ENCODE measurements at places on chromosomes 1 and 21.

DNA sequence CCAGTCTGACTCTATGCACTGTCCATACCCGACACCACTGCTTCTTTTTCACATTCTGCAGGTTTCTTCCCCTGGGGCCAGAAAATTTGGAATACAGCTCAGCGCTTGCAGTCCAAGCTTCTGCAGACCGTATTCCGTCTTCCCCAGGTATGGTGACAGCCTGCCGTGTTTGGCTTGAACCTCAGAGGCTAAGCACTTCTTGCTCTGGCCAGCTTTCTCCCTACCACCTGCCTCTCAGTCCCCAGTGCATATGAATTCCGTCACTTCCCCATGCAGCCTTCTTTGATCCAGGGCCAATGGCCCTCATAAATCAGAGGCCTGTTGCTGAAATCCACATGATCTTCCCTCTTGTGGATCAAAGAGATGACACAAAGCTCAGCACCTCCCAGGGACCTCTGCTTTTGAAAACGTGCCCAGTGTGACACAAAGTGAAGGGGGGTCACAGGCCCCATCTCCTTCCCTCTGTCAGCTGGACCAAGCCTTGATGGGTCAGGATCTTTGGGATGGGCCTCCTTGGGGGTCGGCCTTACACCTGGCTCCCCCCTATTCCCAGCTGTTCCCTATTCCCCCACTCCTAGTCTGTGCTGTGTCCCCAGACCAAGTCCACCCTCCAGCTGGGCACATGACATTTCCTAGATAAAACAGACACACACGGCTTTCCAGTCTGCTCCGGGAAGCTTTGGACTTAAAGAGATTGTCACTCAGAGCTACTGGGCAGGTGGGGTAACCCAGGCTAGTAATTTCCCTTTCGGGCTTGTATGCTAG, 66.6 kb downstream of the HMGB4 start:
- no peak for DNase-seq

DNA sequence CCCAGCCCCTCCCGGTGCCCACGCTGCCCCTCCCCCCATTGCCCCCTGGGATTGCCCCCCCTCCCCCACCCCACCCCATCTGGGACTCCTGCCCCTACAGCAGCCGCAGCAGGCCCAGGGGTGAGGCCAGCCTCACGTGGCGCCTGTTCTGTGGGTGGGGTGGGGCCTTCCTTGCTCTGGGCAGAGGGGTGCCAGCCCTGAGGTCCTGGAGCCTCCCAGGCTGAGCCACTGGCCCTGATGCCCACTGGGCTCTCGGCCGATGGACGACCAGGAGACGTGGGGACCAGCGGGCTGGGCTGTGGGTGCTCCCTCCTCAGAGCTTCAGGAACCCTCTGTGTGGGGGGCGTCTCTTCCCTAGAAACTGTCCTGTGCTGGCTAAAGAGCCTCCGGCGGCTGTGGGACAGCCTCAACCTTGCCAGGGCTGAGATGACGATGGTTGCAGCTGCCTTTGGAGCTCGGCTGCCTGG, 5.8 kb upstream of the C1orf159 start:
- no peak for DNase-seq

- no peak for DNase-seq
Measured at GRCh38 chr1:47024141-47024801, 802 bp downstream of the CYP4X1 start.

GRCh38 chr1:67948151-67949080, 102.0 kb downstream of the DIRAS3 start:
- DNase-seq: no peak

DNA sequence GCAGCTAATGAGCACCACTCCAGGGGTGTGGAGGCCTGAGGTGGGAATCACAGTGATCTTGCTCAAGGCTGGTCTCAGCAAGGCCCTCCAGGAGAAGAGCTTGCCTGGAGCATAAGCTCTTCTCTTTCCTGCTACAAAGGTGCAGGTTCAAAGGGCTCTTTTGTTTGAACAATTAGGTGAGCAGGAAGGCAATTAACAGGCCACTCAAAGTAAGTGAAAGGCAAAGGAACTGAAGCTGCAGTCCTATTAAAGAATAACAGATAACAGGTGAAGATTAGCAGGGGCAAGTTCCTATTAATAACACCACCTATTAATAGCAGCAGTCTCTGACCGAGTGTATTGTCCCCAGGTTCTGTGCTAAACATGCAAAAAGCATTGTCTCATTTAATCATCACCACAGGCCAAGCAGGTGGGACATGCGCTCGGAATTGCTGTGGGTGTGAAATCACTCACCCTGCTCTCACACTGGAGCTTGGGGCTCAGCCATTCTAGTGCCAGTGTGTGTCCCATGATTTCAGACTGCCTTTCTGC, 113.8 kb downstream of the RHOU start:
- DNase-seq: no peak

DNA sequence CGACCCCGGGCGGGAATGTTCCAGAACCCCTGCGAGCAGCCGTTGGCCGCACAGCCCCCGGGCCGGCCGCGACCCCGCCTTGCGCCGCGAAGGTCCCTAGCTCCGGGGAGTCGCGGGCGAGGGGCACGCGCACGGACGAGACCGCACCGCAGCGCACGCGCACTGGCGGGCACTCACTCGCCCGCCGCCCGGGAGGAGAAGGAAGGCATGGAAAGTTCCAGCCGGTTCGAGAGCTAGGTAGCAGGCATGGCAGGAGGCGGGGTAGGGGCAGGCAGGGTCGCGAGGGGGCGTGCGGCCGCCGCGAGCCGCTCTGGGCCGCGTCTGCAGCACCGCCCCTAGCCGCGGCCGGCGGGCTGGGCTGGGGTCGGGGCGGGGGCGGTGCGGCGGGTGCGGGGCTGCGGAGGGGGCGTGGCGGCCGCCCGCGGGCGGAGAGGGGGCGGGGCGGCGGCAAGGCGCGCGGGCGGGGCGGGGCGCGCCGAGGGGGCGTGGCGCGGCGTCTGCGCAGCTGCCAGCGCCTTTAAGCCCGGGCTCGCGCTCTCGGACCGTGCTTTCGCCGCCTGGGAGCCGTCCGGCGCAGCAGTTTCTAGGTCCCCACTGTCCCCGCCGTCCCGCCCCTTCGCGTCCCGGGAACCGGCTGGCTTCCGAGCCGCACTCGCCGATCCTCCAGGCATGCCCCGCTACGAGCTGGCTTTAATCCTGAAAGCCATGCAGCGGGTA, at the start of the genes MRPS6 and SLC5A3:
TSS of gene MRPS6 (plus strand) at position 547 of the 717 bp plus-strand sequence. CDS start at position 670, 123 bp downstream.
TSS of gene SLC5A3 (plus strand) at position 547 of the 717 bp plus-strand sequence. CDS start 21,621 bp downstream, outside the sequence.
- peak; percentile 63 for DNase-seq

Data from central memory CD4-positive, alpha-beta T cell (primary cell).